Smooth muscle cell of the coronary artery (primary cell): ENCODE measurements at places on chromosomes 13 and 19. TPM values are rescaled to one million over a fixed set of nuclear protein-coding genes. Genes with fewer than 3 reads are reported as not detected.

PPAN gene
- total RNA-seq, result 25.2 and 32.5 TPM in 2 replicates

ZNF835 gene
- total RNA-seq, result 0.08 and 3.4 TPM in 2 replicates

IER2 gene
- 7.1 and 20.1 TPM in 2 replicates for total RNA-seq

PGLYRP2 gene
- total RNA-seq, result not detected in 2 replicates

PBX4 gene
- total RNA-seq, result 3.2 TPM in 1 of 2 replicates, not detected in the other

FBN3 gene
- total RNA-seq, result not detected in 2 replicates

ETV2 gene
- 0.23 and 0.47 TPM in 2 replicates for total RNA-seq

ARHGEF7 gene
- 30.5 and 43.8 TPM in 2 replicates for total RNA-seq

ASF1B gene
- 0.94 and 4.6 TPM in 2 replicates for total RNA-seq

MAMSTR gene
- 0.12 and 0.30 TPM in 2 replicates for total RNA-seq

AZU1 gene
- not detected in 2 replicates for total RNA-seq

ZNF497 gene
- 0.68 and 1.4 TPM in 2 replicates for total RNA-seq

BEST2 gene
- total RNA-seq, result not detected in 2 replicates

RPL13A gene
- total RNA-seq, result 2,421 and 3,942 TPM in 2 replicates

PRMT1 gene
- 531 and 544 TPM in 2 replicates for total RNA-seq

FPR3 gene
- 0.23 TPM in 1 of 2 replicates, not detected in the other for total RNA-seq

OR7C1 gene
- total RNA-seq, result not detected in 2 replicates

FLT3LG gene
- 1.9 and 3.0 TPM in 2 replicates for total RNA-seq

MAP4K1 gene
- total RNA-seq, result 0.08 TPM in 1 of 2 replicates, not detected in the other

LGALS14 gene
- total RNA-seq, result 0.08 TPM in 1 of 2 replicates, not detected in the other

UPK1A gene
- total RNA-seq, result 0.08 TPM in 1 of 2 replicates, not detected in the other

DPF1 gene
- 1.1 TPM in 1 of 2 replicates, not detected in the other for total RNA-seq

RGL3 gene
- 1.5 TPM in 2 replicates for total RNA-seq

RETN gene
- total RNA-seq, result not detected in 2 replicates

MBD3L2 gene
- total RNA-seq, result not detected in 2 replicates

PRTN3 gene
- total RNA-seq, result not detected in 2 replicates

PRKD2 gene
- 14.5 and 16.5 TPM in 2 replicates for total RNA-seq

BORA gene
- 1.3 and 2.9 TPM in 2 replicates for total RNA-seq

DAND5 gene
- 0.08 TPM in 1 of 2 replicates, not detected in the other for total RNA-seq

APOC4 gene
- not detected in 2 replicates for total RNA-seq

SLC10A2 gene
- not detected in 2 replicates for total RNA-seq

RASAL3 gene
- not detected in 2 replicates for total RNA-seq

CLEC17A gene
- not detected in 2 replicates for total RNA-seq

PEX11G gene
- 1.5 and 2.9 TPM in 2 replicates for total RNA-seq

KASH5 gene
- not detected in 2 replicates for total RNA-seq
